Activated CD4-positive, alpha-beta T cell treated with anti-CD3 and anti-CD28 coated beads for 36 hours (primary cell): ENCODE measurements at places on chromosomes 5 and 9.

GRCh38 chr5:135347392-135347791 lies 51.6 kb downstream of the MACROH2A1 start:
- DNase-seq = no peak

DNA sequence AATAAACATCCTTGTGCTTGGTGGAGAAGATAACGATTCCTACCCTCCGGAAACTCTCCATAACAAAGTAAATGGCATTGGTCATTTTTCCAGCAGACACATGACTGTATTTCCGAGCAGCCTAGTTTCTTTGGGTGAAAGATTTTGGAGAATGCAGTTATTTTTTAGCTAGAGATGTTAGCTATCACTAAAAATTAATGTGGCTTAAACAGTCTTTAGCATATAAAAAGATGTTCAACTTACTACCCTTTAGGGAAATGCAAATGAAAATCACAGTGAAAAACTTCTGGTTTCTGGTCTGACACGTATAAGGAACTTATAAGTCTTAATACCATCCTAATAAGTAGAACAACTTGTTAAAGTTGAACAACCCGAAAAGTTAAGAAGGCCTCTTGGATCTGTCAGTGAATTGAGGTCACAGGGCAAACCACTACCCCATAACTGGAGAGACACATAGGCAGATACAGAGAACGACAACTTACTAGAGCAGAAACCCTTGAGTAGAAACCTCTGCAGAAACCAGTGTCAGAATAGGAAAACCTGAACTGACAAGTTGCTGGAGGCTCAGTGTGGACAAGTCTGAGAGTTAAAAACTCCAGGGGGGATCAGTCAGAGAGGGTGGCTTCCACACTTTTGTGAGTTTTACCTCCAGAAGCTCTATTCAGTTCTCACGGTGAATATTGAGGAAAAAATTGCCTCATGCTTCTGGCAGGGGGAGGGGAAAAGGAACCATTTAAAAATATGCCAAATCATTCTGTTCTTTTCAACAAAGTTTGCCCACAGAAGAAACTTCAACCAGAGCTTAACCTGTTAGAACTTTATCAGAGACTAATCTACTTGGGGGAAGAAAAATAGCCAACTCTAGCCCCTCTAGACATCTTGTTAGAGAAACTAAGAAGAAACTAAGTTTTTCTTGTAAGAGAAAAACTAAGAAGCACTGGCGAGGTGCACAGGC lies 325.2 kb upstream of the RPS23 start:
- no peak for DNase-seq

- no peak for DNase-seq
These were observed 140.4 kb upstream of the SPDL1 start for GRCh38 chr5:169442913-169443784.

- no peak for DNase-seq
These were observed 23.5 kb downstream of the NMRK1 start for GRCh38 chr9:75064307-75065025.

DNA sequence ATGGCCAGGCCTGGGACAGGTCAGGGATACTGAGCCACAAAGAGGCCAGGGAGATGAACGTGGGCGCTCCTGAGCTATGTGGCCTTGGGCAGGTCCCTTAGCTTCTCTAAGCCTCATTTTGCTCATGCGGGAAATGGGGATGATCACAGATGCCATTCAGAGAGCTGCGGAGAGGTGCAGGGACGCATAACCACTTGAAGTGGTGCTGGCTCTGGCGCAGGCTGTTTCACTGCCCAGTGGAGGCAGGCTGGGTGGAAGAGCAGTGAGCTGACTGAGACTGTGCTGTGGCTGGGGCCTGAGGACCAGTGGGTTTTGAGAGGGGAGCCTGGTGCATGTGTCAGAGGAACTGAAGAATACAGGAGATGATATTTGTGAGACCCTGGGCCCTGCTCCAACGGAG lies 18.4 kb downstream of the CXXC5 start:
- DNase-seq = no peak
